Aortic smooth muscle cell (primary cell): ENCODE measurements at places on chromosomes 4 and X. TPM values are rescaled to one million over a fixed set of nuclear protein-coding genes. Genes with fewer than 3 reads are reported as not detected.

Gene SSX4
- total RNA-seq = not detected in 2 replicates

Gene KCNIP4
- total RNA-seq = not detected in 2 replicates

Gene POU3F4
- total RNA-seq = under 0.01 TPM in 1 of 2 replicates, not detected in the other

Gene PAGE2B
- not detected in 2 replicates for total RNA-seq

Gene MAGED4
- total RNA-seq = 0.92 and 2.0 TPM in 2 replicates

Gene KIT
- 1.1 and 1.3 TPM in 2 replicates for total RNA-seq
